GM12865 (cell line): ENCODE measurements at places on chromosomes 16 and 17.

GRCh38 chr16:10969615-10970014, 25.3 kb downstream of the CLEC16A start:
- no peak for DNase-seq

GRCh38 chr17:13374203-13375143, 227.3 kb downstream of the HS3ST3A1 start:
- DNase-seq: no peak

DNA sequence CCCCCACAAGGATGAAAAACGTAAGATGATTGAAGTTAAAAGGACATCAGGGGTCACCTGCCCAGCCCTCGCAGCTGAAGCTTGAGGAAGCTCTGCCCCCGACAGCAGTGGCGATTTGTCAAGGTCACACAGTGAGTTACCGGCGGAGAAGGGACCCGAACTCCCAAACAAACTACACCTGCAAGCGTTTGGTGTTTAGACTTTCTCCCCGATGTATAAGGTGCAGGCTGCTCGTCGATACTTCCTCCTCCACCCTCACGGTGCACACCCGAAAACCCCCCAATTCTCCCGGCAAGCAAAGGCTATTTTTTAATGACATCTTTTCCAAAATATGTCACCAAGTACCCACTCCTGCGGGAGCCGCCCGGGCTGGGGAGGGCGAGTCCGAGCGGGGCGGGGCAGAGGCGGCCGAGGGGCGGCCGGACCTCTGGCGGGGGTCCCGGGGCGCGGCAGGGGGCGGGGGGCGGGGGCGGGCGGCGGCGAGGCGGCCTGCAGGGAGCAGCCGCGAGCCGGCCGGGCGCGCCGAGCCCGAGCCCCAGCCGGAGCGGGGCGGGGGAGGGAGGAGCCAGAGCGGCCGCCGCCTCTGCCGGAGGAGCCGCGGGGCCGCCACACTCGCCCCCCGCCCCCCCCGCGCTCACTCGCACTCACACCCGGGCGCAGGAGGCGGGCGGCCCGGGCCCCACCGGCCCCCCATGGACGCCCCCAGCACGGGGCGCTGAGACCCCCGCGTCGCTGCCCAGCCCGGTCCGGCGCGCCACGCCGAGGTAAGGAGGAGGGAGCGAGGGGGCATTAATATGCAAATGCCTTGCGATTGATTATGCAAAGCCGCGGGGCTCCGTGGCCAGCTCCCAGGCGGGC, at the start of gene THRA:
Gene THRA, plus strand, starts transcription at position 637 of the 858 bp plus-strand sequence. CDS start 11,524 bp downstream, outside the sequence.
- peak; percentile 56 for DNase-seq

DNA sequence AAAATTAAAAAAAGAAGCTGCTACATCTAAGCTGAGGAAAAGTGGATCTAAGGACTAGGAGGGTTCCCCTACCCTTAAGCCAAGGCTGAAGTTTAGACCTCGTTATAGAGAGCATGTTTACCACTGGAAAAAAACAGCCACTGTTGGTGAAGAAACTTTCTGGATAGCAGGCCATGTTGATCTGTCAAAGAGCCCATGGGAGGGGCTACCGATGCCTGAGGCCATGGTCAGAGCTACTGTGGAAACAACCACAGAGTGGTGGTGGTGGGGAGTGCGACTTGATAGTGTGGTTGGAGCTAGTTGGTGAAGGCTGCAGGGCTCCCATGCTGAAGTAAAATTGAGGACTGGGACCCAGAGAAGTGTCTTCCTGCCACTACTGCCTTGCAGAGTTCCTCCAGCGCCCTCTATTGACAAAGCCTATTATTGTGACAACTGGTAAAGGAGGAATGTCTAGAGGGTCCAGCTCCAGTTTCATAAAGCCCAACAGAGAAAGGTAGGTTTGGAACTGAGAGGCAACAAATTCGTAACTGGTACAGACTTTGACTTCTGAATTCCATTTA, 12.7 kb upstream of the FAM20A start:
- peak; percentile 66 for DNase-seq

GRCh38 chr16:89720551-89720812, 216 bp downstream of the VPS9D1 start:
- no peak for DNase-seq

- no peak for DNase-seq
These were observed 41.6 kb upstream of the GCSH start for GRCh38 chr16:81137754-81138153.
